ENCODE measurements at places on chromosomes 2 and 18.

DNA sequence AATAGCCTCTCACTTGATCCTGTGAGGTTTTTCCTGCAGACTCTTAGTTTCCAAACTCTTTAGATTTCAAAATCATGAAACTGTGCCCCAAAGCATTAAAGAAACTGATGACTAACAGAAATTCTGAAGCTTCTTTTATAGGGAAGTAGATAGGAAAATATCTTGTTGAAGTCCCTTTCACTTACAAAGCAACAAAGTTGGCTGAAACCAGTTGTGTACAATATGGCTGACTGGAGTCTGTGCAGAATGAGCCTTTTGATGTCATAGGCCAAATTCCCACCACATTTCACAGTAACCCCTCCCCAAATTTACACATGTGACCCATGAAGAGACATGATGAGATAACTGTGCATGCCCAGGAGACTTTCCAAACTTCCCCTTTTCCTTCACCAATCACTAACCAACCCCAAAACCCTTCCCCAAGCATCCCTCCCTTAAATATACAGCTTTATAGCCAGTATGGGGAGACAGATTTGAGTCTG is 61.7 kb upstream of the NCK2 start:
- DNase-seq = no peak

DNA sequence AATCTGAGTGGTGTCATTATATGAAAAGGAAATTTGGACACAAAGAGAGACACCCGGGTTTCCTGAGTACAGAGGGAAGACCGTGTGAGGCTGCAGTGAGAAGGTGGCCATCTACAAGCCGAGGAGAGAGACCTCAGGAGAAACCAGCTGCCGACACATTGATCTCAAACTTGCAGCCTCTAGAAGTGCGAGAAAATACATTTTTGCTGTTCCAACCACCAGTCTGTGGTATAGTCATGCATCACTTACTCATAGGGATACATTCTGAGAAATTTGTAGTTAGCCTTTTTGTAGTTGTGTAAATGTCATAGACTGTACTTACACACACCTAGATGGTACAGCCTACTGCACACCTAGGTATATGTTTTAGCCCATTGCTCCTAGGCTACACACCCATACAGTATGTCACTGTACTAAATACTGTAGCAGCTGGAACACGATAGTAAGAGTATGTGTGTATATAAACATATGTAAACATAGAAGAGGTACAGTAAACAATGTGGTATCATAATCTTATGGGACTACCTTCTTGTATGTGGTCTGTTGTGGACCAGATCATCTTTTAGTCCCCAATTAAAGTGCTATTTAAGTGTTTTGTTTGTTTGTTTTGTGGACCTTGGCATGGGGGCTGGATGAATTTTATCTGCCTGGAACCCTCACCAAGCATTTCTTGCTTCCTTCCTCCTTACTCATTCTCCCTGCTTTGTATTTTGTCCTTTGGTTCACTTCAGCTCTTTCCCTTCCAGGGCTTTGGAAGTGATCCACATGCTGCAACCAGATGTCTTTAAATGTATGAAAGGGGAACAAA is 38.3 kb upstream of the SESTD1 start:
- no peak for DNase-seq

DNA sequence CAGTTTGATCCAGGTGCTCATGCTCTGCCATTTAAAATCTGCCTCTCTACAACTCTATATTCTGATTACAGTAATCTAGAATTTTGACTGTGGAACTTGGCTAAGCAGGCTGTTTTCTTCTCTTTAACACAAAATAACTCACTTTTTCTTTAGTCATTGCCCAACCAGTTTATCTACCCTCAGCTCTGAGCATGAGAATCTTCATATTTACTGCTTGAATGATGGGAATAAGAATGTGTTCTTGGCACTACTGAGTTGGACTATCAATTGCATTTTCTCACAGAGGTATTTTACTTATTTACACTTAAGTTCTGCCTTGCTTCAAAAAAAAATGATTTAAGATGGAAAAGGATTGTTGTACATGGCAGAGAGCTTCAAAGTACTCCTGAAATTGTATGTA is 301.1 kb downstream of the CCDC85A start:
- no peak for DNase-seq

- no peak for DNase-seq
Observed at GRCh38 chr2:12711339-12711738, 5.4 kb upstream of the TRIB2 start.

GRCh38 chr18:47260120-47260923 is 8.9 kb upstream of the SKOR2 start:
- DNase-seq = no peak

- no peak for DNase-seq
Observed at GRCh38 chr2:42673989-42674579, 89.9 kb downstream of the OXER1 start.

DNA sequence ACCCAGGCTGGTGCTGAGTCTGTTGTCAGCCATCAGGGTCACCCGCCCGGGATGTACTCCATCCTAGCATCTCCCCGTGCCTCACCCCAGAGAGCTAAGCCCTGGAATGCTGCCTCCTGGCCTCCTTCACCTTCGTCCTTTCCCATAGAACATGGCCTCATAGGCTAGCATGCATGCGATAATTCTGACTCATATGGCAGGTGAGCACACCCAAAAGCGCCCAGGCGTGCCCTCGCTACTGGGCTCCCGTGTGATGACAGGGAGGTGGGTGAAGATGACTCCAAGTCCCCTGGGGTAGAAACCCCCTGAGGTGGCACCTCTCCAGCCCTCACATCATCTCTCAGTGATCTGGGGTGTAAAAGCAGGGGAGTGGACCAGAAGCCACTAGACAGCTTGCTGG is 7.3 kb downstream of the SPR start:
- no peak for DNase-seq

DNA sequence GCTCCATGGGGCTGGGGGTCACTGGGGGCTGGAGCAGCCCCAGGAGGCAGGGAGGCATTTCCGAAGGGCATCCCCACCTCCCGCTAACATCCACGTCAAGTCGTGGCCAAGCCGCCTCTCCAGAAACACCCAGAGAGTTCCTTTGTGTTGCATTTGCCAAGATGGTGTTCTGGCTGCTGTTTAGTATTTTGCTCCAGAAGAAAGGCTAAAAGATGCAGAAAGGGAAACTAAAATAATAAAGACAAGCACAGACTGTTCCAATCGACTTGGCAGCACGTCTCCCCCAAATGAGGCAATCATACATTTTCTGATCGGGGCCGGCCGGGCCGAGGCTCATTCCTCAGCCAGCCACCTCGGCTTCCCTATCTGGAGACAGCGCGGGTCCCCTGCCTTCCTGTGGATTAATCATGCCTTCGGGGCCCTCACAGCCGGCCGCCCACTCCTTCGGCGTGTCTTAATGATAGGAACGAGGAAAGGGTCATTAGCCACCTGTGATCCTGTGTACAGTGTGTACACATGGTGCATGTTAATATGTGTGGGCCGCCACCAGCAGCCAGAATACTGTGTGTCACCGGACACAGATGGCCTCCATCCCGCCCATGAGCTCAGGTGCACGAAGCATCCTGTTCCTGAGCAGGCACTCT is 169.2 kb downstream of the KLHL29 start:
- DNase-seq = no peak

- no peak for DNase-seq
Observed at GRCh38 chr2:203763938-203764664, 57.7 kb downstream of the CD28 start.

DNA sequence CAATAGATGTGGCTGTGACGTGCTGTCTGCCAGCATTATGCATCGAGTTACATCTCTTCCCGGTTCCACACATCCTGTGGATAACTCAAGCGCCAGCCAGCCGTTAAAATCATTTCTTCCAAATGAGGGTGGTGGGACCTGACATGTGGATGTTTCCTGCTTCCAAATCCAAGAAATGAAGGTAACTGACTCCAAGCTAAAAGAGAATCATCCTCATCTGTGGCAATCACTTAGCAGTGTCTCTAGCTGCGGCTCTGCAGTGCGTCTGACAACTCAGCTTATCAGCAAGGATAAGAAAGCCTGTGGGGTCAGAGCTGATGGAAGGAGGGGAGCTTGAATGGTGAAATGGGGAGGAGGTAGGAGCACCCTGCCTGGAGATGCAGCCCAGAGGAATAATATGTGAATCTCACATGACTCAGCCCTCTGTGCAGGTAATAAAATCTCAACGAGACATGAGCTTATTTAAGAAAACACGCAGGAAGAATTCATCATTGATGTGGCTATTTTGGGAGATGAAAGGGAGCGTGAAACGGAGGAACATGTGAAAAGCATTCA is 382.2 kb upstream of the TRIB2 start:
- no peak for DNase-seq

- no peak for DNase-seq
Observed at GRCh38 chr2:20091305-20091991, 40.0 kb upstream of the LAPTM4A start.

Data from activated CD8-positive, alpha-beta memory T cell treated with anti-CD3 and anti-CD28 coated beads for 1 hour (primary cell).